ENCODE measurements at places on chromosomes 5 and 9.

- DNase-seq, result no peak
Observed at GRCh38 chr5:37355161-37355560, 15.7 kb downstream of the NUP155 start.

GRCh38 chr5:179124273-179124852, 64.2 kb downstream of the ZNF354C start:
- no peak for DNase-seq

- no peak for DNase-seq
Observed at GRCh38 chr9:117307701-117308100, 107.2 kb downstream of the ASTN2 start.

DNA sequence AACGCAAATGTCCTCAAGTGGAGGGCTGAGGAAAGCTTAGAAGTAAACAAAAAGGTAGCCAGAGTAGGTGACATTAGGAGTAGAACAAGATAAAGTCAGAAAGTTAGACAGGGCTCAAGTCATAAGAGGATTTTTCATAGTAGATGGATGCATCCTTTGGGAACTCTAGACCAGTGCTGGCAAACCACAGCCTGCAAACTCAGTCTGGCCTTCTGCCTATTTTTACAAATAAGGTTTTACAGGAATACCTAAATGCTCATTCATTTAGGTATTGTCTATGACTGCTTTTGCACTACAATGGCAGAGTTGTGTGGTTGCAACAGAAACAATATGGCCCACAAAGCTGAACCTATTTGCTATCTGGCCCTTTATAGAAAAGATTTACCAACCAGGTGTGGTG, 116.0 kb upstream of the HMHB1 start:
- no peak for DNase-seq

DNA sequence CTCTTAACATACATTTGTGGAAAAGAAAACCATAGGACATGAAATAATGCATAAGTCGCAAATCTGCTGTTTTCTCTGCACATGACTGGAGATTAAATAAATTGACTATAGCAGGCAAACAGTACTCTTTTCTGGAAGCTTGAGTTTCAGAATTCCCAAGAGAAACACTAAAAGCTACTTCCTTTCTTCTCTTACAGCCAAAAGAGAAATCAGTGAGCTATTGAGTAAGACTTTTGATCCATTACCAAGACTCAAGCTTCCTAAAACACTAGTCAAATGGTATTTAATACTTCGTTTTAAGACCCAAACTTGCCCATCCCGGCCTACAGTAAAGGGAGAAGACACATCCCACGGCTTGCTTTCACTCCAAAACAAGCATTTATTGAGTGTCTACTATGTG, 335.8 kb upstream of the PUM3 start:
- no peak for DNase-seq

DNA sequence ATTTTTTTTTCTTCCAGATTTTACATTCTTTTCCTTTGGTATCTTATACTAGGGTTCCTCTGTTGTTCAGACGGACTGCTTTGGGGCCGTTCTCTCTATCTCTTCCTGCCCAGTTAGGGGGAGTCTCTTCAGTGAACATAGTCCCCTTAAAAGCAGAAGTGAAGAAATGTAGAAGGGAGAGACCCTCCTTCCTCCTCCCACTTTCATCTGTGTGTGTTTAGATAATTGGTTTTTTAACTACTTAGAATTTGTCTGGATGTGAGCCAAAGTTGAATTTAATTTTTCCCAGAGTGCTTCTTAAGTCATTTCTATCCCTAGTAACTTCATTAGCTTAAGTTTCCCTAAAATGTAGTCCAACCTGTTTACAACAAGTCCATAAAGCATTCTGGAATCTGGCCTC, 167.5 kb downstream of the HACD4 start:
- DNase-seq, result no peak

DNA sequence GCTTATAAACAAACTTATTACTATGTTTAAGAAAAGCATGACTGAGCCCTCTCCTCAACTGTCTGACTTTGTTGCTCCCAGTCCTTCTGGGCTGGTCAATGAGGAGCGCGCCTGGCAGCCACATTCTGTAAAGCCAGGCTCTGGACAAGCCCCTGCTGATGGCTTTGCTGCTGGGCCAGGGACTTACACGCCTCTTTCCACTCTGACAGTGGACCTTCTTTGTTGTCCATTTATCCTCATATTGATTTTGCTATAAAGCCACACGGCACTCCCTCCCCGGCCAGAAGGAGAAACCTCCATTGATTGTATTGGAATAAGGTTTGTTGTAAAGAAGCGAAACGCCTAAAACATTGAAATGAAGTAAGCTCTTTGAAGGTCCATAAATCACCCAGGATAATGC, 50.6 kb downstream of the C5orf15 start:
- DNase-seq, result no peak

DNA sequence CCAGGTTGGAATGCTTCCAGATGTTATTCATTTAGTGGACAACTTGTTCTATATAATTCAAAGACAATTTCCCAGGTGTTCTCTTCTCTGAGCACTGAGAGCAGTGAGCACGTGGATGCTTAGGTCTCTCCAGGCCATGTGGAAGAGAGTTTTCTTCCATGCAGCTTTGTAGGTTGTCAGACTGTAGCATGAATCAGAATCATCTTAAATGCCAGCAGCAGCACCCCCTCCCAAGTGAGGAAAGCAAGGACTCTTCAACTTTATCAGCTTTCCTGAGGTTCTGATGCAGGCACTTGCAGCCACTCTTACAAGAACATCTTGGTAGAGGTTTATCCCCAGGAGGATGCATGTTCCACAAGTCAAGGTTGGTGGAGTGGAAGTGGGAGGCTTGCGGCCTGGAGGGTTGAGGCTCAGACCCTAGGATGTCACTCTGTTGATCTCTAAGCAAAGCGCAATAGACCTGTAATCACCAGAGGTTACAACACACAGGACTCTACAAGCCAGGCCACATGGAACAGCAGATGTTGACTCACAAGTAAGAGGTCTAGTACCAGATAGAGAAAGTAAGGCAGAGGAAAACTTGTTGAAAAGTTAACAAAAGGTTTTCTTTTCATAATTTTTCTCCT, 47.7 kb downstream of the UGCG start:
- DNase-seq, result no peak

GRCh38 chr5:39156082-39156481, 63.3 kb downstream of the FYB1 start:
- DNase-seq, result no peak

- no peak for DNase-seq
Observed at GRCh38 chr5:170596482-170597044, 92.7 kb downstream of the KCNIP1 start.

GRCh38 chr5:84374568-84374967, 10.1 kb downstream of the EDIL3 start:
- DNase-seq, result no peak

DNA sequence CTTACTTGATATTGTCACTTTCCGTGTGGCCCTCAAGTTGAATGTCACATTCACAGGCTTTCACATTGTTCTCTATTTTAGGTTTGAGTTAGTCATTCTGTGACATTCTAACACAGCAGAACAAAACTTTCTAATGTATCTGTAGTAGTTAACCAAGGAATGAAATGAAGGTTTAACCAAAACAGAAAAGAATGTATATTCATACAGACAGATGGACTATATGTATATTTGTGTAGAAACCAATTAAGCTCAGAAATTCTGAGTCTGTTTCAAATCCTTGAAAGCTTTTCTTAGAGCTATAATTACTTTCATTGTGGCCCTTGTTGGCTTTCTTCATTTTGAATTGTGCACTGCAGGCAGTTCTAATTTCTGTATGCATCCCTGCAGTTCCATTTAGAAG, 654.7 kb downstream of the LRRC70 start:
- DNase-seq, result no peak

GRCh38 chr5:96962540-96962991, 26.7 kb downstream of the LNPEP start:
- no peak for DNase-seq

- no peak for DNase-seq
Observed at GRCh38 chr9:70256123-70256551, 2.6 kb upstream of the SMC5 start.

DNA sequence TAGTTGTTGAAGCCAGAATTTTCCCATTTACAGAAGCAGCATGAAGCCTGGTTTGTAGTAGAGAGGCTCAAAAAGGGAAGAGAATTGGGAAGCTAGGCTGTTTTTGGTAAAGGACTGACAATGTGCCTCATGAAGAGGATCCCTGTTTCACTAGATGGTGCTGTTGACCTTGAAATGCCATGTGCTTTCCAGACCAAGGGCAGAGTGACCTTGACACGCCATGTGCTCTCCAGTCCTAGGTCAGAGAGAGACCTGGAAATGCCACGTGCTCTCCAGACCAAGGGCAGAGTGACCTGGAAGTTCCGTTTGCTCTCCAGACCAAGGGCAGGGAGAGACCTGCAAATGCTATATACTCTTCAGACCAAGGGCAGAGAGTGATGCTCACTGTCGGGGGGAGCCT, 32.0 kb downstream of the UNC13B start:
- DNase-seq, result no peak

GRCh38 chr5:35852084-35852734, 4.5 kb upstream of the IL7R start:
- no peak for DNase-seq

DNA sequence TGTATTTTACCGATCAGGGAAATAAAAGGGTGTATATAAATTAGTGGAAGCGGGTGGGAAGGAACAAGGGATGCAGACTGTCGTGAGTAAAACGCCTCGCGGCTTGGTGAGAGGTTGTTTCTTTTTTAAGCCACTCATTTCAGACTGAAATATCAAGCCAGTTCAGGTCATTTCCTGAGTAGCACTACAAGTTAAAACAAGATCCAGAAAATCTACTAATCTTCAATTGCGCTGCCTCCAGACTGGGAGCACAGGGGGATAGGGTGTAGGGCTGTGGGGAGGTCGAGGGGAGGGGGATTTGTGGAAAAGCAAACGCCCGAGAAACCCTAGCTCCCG, 140.8 kb downstream of the TSSK1B start:
- DNase-seq, result no peak

DNA sequence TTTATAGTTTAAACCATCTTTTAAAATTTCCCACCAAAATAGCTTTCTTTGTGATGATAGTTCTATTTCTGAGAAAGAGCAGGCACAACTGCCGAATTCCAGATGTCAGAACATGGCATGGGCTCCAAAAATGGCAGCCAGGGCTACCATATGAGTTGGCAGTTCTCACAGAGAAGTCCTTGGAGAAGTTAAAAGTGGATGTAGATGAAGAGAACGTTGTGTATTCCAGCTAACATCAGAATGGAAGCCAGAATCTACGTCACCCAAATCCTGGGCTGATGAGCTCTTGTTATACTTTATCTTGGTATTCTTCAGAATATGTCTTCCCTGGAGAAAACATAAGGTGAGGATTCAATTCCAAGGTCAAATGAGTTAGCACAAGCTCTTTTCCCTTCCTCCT, 66.9 kb upstream of the BASP1 start:
- no peak for DNase-seq

DNA sequence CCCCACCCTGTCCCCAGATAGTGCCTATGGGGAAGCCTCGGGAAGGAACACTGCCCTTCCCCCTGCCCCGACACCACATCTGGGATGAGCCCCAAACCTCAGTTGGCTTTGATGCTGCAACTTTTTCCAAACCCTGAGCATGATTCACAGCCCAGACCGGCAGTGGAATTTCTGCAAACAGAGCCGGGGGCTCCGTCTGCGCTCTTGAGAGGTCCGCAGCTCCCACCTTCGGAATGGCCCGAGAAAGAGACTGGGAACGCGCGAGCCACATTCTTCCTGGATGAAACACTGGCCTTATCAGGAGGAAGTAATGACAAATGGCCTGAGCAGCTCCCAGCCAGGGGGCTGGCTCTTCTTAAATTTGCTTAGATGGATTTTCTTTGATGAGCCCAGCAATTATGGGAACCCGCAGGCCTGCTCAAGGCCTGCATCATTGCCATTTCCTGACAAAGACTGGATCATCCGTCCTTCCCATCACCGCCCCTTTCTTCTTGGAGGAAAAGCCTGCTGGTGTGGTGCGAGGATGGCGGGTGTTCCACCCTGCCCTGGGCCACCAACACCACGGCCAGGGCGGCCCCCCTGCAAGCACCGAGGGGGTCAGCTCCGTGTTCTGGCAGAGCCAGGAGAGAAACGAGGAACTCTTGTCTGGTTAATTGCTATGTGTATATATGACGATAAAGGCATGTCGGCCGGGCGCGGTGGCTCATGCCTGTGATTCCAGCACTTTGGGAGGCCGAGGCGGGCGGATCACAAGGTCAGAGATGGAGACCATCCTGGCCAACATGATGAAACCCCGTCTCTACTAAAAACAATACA, 38.8 kb upstream of the COL5A1 start:
- DNase-seq, result no peak

- DNase-seq, result no peak
Observed at GRCh38 chr9:13215791-13216554, 63.5 kb downstream of the MPDZ start.

GRCh38 chr5:61052882-61053281, 107.9 kb downstream of the NDUFAF2 start:
- DNase-seq, result no peak

DNA sequence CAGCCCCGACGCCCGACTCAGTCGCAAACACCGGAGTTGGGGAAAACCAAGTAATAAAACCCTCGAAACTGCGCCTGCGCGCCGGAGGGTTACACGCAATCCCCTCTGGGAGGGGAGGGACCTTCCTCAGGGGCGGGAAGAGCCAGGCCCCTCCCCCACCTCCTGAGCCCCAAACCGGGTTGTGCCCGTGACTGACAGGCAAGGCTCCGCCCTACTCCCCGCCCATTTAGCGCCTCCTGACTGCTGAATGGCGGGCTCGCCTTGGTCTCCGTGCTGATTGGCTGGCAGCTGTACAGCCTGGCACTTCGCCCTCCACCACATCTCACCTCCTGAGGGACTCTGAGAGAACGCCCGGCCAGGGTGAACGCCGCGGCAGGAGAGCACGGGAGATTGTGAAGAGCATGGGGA, at the start of gene PRDM9:
Gene PRDM9 (plus strand): TSS at position 332 of the 408 bp plus-strand sequence. CDS start 1,425 bp downstream, outside the sequence.
- no peak for DNase-seq

DNA sequence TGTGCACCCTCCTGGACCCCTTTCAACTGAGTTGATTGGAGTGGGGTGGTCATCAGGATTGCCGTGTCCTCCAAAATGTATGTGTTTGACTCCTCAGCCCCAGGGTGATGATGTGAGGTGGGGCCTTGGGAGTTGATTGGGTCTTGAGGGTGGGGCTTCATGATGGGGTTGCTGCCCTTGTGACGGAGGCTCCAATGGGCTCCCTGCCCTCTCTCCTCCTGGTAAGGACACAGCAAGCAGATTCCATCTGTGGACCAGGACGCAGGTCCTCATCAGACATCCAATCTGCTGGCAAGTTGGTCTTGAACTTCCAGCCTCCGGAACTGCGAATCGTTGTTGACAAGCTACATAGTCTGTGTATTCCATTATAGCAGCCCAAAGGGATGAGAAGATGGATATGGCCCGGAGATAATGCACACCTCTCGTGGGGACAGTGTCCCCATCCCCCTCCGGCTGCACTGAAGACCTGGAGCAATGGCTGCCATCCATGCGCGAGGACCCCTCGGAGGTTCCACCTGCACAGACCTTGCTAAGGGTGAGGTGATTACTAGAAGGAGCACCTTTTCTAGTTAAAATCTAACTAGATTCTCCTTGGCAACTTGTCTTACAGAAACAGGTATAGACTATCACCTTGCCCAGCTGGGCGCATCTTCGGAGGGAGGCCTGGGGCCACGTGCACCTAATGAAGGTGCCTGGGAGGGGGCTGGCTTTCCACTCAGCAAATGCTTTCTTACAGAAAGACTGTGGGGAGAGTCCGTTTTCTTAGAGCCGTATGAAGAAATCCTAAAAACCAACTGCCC, 75.7 kb upstream of the IRX4 start:
- DNase-seq, result no peak

Data from GM12892 (cell line).